ENCODE measurements at places on chromosomes 11 and 22. TPM values are rescaled to one million over a fixed set of nuclear protein-coding genes. Genes with fewer than 3 reads are reported as not detected.

- peak; percentile 87 for DNase-seq
Measured at GRCh38 chr11:46119352-46120216, 1.7 kb downstream of the PHF21A start.

GRCh38 chr11:68798221-68798813, 43.4 kb downstream of the CPT1A start:
- DNase-seq, result peak; percentile 80

DNA sequence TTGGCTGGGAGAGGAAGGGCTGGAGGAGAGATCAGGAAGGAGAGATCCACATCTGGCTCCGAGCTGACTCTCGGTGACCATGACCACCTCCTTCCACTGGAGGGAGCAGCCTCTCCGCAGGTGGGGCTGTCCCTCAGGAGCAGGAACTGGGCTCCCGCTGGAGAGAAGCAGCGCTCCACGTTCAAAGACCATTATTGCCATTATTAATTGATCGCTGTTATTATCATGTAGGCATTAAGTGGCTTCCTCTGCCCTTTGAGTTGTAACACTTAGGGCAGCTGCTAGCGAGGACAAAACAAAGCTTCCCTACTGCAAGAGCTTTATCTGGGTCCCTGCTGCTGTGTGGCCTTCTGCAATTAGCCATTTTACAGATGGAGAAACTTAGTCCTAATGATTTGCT, 251.9 kb downstream of the ST3GAL4 start:
- DNase-seq, result peak; percentile 58

- DNase-seq, result no peak
Measured at GRCh38 chr11:68847395-68847794, 5.7 kb upstream of the CPT1A start.

The OR52L1 gene
- total RNA-seq, result not detected

The SMTNL1 gene
- total RNA-seq, result not detected

DNA sequence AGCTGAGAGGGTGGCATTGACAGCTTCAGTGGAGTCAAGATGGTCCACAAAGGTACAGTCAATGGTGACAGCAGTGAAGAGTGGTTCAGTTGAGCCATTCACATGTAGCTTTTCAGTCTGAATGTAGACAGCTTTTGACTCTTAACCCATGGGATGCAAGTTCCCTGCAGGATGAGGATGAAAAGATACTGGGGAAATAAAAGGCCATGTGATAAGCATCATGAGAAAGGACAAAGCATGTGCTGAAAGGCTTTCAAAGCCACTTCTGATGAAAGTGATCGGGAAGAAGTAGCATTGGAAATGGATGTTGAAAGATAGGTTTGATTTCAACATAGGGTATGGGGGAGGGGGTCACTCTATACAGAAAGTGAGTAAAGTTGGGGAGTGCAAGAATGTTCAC, 182.9 kb downstream of the ETS1 start:
- no peak for DNase-seq

The MPST gene
- 21.0 TPM for total RNA-seq

GRCh38 chr11:45942381-45942780, 19.9 kb downstream of the LARGE2 start:
- DNase-seq, result no peak

DNA sequence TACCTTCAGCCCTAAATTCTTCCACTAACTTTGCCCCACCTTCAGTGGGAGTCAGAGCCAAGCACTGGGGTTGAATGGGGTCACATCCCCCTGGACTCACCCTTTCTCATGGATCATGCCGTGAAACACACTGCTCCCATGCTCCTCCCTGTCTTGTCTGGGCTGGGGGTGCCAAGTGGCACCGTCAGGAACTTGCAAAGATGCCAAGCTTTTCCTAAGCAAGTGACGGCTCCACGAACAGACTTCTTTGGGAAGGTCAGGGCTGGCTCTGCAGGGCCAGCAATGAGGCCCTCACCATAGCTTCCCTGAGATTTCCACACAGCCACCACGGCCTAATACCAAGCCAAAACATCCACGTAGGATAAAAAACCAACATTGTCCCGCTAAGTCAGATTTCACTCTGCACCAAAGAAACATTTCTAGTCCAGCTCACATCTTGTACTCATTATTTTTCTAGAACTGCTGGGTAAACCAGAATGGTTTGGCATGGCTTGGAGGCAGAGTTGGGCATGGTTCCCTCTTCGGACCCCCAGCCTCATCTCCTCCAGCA, 76.5 kb downstream of the NAT10 start:
- DNase-seq, result no peak

DNA sequence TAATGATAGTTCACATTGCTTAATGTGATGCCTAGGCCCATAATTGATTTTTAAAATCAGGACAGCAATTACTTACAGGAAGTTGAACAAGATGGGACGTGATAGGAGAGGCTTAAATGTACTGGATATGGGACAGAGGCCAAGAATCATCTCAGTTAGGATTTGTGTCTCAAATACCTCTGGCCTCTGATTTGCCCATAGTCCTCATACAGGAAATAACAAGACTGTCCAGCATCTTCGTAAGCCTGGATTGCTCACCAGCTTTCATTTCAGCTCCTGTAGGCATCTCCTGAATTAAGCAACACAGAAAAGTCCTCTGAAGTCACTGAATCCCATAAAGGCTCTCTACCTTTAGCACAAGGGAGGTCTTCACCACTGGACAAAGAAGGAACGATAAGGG, at the start of gene MRGPRX3:
MRGPRX3 (plus strand) TSS at position 231 of the 400 bp plus-strand sequence. CDS start 4,632 bp downstream, outside the sequence.
- DNase-seq, result no peak

- no peak for DNase-seq
Measured at GRCh38 chr11:43989162-43989981, 46.9 kb downstream of the C11orf96 start.

- peak; percentile 80 for DNase-seq
Measured at GRCh38 chr11:13207665-13208594, 69.7 kb upstream of the BMAL1 start.

The LGALS12 gene
- total RNA-seq, result not detected

- no peak for DNase-seq
Measured at GRCh38 chr11:65862941-65863888, 3.0 kb downstream of the MUS81 start.

The BMAL1 gene
- 22.2 TPM for total RNA-seq

- DNase-seq, result no peak
Measured at GRCh38 chr22:17911887-17912286, 112.5 kb downstream of the MICAL3 start.

The SCGB2A2 gene
- not detected for total RNA-seq

- no peak for DNase-seq
Measured at GRCh38 chr11:65445604-65446445, 23.2 kb downstream of the NEAT1 start.

GRCh38 chr11:122091835-122092234, 24.2 kb downstream of the BLID start:
- no peak for DNase-seq

The FBXO3 gene
- 18.1 TPM for total RNA-seq

- DNase-seq, result no peak
Measured at GRCh38 chr11:44434191-44434590, 124.3 kb upstream of the ALX4 start.

GRCh38 chr11:118634431-118635236, 27.2 kb downstream of the PHLDB1 start:
- DNase-seq, result peak; percentile 64

- DNase-seq, result no peak
Measured at GRCh38 chr22:33221568-33221967, 163.4 kb upstream of the SYN3 start.

DNA sequence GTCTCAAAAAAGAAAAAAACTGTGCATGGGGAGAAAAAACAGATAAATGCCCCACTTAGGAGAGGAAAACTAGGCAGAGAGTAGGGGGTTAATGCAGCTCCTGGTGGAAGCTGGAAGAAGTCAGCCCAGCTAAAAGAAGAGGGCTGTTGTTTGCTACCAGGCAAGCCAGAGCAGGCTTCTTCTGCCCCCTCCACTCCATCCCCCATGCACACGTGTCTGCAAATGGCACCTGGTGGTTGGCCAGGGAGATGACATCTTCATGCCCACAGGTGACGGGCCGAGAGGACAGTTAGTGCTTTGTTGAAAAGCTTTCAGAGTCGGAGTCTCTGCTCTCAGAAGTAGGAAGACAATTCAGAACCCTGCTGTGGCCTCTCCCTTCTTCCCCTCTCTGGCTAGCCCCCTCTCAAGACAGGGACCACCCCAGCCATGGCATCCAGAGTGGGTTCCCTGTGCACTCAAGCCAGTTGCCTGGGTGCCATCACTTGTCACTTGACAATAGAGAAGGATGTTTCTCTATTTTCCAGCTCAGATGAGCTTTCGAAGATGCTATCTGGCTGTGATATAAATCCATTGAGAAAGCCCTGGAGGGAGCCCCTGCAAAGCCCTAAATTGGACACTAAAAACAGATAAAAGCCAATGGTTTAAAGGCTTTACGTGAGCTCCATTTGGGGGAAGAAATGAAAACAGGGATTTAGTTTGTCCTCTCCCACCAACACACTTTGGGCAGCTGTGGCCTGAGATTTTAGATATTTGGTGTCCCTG, 142.0 kb downstream of the TRIM29 start:
- DNase-seq, result no peak

DNA sequence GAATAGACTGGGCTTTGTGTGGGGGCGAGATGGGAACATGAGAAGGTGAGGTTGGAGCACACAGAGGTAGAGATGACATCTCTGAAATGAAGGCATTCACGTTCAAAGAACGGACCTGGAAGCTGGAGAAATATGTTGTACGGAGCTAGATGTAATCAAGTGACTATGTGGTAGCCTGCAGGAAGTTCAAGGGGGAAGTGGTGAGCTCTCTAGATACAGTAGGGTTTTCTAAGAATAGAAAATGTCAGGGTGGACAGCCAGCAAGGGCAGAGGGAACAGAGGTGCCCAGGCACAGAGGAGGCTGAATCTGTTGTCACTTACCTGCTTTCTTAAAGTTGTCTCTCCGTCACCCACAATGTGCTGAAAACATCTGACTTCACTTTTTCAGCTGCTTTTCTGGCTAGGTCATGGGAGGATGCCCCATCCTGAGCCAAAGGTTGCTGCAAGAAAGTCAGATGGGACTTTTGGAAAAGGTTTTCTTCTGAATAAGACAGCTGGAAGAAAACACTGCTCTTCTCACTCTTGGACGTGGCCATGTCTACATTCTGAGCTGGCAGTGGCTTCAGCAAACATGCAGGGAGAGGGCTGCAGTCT, 171.5 kb upstream of the B3GAT1 start:
- DNase-seq, result no peak

GRCh38 chr11:130314184-130314749, 450 bp downstream of the ZBTB44 start:
- peak; percentile 90 for DNase-seq

DNA sequence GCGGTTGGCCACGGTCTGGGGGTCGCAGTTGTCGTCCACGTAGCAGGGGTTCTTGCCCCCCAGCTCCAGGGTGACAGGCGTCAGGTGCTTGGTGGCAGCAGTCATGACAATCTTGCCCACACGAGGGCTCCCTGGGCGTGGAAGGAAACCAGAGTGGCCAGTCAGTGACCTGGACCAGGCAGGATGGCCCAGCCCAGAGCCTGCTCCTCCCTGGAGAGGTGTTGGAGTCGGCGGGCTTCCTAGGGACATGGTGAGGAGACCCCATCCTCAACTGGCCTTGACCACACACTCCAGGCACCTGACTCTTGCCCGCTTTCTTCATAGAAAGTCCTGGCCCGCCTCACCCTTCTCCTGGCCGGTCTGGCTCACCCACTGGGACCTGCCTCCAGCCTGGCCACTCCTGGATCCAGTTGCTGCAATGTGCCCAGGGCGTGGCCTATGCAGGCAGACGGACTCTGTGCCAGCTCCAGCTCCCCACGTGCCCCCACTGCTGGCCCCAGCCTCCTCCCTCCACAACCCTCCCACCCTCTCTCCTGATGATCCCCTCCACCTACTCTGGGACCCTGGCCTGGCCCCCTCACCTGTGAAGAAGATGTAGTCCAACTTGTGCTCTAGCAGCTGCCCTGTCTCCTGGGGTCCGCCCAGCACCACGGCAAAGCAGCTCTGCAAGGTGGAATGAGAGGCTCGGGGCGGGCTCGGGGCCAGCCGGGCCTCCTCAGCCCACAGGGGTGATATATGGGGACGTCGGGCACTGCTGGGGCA, 8.7 kb downstream of the ALDH3B2 start:
- DNase-seq, result no peak

The GGTLC3 gene
- total RNA-seq, result not detected

- DNase-seq, result no peak
Measured at GRCh38 chr22:22161924-22162851, 82.4 kb upstream of the VPREB1 start.

The DRD2 gene
- not detected for total RNA-seq

The CNGA4 gene
- not detected for total RNA-seq

DNA sequence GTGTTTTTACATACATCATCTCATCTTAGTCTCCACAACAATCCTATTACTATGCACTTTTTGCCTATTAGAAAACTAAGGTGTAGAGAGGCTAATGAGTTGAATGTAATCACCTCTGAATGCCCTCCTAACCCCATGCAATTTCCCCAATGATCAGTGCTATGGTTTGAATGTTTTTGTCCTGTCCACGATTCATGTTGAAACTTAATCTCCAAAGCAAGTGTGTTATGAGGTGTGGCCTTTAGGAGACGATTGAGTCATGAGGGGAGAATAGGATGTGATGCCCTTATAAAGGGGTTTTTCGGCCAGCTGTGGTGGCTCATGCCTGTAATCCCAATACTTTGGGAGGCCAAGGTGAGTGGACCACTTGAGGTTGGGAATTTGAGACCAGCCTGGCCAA, 2.0 kb upstream of the CCDC73 start:
- DNase-seq, result no peak

- no peak for DNase-seq
Measured at GRCh38 chr22:17597217-17597616, 31.3 kb downstream of the ATP6V1E1 start.

The CD151 gene
- 81.0 TPM for total RNA-seq

DNA sequence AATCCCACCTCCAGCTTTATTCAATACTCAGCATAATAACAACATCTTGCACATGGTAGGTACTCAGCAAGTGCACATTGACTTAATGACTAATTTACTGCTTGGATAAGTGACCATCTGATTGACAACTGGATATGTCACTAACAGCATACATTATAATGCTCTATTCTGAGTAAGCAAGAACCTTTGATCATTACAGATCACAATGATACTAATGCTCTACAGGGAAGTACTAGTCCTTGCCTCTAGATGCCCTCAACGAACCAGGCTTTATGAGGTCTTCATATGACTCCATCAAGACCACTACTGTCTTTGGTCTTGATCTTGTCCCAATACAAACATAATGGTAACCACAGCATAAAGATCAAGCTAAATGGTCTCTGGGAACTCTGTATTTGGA, 167.6 kb upstream of the MTMR2 start:
- DNase-seq, result peak; percentile 69

All from activated CD4-positive, alpha-beta T cell treated with anti-CD3 and anti-CD28 coated beads, Interleukin-2, amount 10 ng/mL, durations not matched to agents 24 days and 14 days (primary cell).